AG04449 (cell line): ENCODE measurements at places on chromosomes 13 and 19.

DNA sequence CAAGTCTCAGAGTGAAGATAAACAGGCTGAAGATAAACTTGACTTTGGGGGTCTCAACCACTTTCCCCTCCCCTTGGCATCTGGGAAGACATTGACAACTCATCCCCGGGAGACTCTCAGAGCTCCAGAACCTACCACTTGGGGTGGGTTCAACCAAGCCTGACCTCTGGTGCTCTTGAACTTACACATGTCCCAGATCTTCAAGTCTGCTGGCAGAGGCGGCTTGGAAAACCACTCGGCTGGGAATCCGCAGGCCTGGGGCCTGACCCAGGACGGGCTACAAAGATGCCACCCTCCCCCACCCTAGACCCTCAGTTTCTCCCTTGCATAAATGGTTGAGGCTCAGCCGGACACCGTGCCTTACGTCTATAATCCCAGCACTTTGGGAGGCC lies 512 bp downstream of the LRRC8E start:
- no peak for DNase-seq

DNA sequence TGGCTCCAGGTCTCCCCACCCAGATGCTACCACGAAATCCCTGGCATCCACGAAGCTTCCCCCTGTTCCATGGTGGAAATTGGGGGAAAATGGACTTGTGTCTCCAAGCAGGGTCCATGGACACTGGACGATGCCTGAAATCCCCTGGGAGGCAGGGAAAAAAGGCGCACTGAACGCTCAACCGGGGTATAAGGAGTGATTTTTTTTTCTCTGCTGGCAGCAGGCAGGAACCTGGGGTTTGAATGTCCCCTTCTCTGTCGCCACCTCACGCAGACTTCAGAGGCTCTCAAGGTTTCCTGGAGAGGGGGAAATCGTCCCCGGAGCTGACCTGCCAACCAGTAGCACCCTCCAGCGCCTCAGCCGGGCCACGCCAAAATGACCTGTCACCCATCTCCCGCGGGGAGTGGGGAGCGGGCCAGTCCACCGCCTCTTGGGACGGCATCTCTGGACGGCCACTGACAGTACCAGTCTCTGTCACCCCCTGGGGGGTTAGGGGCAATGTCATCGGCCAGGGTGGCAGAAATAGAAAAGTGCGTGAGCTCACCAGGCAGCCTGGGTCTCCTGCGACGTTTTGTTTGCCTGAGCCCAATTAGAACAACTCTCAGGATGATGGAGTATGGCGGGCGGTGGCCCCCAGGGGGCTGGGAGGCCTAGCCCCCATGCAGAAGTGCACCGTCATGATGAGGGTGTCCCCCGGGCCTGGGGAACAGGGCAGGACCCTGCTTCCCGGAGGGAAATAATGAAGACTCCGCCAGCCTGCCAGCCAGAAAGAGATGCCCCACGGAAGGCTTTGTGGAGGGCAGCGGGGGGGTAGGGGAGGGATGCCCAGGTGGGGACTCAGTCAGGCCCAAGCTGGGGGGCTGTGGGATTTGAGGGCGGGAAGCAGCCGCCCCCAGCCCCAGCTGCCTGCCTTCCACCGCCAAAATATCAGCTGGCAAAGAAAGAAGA lies 2.6 kb downstream of the PTPRS start:
- DNase-seq, result no peak

DNA sequence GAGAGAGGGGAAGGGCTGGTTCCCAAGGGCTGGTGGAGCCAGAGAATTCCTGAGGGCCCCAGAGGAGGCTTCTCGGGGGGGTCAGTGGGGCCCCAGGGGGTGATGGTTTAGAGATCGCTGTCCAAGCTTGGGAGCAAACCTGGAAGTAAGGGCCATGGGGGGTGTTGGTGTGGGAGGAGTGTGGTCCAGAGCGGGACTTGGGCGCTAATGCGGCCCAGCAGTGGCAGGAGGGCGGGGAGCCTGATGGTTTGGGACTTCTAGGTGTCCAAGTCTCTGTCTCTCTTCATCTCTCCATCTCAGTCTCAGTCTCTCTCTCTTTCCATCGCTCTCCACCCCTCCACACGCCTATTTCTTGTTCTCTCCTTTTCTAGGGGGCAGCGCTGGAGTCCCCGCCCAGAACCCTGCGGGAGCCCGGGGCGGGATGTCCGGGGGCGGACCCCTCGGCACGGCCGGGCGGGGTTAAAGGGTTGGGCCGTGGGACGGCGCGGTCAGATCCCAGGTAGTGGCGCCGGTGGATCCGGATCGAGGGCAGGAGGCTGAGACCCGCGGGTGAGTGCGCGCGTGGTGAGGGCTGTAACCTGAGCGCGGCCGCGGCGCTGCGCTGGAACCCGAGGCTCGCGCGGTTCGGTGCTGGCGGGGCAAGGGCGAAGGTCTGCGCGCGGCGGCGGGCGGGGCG lies at the start of gene CYP4F22:
Gene CYP4F22, plus strand, starts transcription at position 491 of the 676 bp plus-strand sequence. CDS start 16,812 bp downstream, outside the sequence.
- DNase-seq, result no peak

DNA sequence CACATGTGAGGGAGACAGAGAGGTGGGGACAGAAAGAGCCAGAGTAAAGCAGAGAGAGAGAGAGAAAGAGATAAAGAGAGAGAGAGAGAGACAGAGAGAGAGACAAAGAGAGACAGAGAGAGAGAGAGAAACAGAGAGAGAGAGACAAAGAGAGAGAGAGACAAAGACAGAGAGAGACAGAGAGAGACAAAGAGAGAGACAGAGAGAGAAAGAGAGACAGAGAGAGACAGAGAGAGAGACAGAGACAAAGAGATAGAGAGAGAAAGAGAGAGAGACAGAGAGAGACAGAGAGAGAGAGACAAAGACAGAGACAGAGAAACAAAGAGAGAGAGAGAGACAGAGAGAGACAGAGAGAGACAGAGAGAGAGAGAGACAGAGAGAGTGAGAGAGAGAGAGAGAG lies 4.2 kb upstream of the TTYH1 start:
- DNase-seq, result no peak

DNA sequence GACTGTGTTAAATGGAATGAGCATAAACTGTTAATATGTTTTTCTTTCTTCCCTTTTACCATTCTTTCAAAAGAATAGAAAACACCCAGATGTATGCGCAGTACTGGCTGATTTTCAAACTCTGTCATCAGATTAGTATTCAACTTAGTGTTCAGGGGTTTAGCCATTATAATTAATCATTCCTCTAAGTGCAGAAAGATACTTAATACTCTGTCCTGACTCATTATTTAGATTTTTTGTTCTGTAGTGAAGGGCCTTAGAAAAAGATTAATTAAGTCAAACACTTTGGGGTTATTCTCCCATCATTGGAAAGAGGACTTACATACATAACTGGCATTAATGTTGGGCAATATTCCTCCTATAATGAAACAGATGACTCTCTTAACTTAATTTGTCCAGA lies 1316.7 kb upstream of the SLC10A2 start:
- no peak for DNase-seq

DNA sequence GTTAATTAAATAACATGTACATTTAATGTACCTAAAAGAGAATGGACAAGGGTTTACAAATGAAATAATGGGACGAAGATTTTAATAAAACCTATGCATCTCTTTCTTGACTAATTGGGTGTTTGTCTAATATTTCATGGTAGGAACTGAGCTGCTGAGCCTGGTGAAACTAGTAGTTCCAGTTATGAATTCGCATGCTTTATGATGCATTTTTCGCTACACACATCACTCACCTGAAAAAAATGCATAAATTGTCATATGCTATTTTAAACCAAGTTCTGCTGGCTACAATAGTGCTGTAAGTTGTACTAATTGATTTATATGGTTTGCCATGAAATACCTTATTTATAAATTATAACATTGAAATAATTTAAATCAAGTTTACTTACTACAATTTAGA lies 806.8 kb upstream of the SLITRK5 start:
- DNase-seq, result no peak

DNA sequence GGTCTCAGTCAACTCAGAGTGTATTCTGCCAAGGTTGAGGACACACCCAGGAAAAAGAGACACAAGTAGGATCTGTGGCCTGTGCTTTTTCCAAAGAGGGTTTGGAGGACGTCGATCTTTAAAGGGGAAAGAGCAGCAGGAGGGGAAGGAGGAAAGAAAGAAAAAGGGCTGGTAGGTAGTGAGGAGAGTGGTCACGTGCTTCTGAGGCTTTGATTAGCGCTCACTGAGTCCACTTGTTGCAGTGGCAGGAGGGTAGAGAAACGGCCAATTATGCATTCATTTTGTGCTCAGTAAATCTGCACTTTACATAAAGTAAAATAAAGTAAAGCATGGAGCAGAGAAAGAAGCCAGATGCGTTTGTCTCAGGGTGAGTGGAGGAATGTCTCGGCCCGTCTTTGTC lies 126.0 kb upstream of the VSTM2B start:
- DNase-seq, result no peak

- no peak for DNase-seq
Observed at GRCh38 chr19:45391346-45391745, 13.5 kb downstream of the PPP1R13L start.

GRCh38 chr13:92994056-92994455 lies 232.6 kb upstream of the GPC6 start:
- no peak for DNase-seq

- DNase-seq, result no peak
Observed at GRCh38 chr13:113631341-113632095, 26.5 kb downstream of the ATP4B start.

GRCh38 chr13:76813891-76814290 lies 72.3 kb downstream of the KCTD12 start:
- no peak for DNase-seq

- DNase-seq, result no peak
Observed at GRCh38 chr13:76654263-76654662, 231.9 kb downstream of the KCTD12 start.

- DNase-seq, result no peak
Observed at GRCh38 chr19:45908956-45909355, 5.6 kb downstream of the NANOS2 start.

DNA sequence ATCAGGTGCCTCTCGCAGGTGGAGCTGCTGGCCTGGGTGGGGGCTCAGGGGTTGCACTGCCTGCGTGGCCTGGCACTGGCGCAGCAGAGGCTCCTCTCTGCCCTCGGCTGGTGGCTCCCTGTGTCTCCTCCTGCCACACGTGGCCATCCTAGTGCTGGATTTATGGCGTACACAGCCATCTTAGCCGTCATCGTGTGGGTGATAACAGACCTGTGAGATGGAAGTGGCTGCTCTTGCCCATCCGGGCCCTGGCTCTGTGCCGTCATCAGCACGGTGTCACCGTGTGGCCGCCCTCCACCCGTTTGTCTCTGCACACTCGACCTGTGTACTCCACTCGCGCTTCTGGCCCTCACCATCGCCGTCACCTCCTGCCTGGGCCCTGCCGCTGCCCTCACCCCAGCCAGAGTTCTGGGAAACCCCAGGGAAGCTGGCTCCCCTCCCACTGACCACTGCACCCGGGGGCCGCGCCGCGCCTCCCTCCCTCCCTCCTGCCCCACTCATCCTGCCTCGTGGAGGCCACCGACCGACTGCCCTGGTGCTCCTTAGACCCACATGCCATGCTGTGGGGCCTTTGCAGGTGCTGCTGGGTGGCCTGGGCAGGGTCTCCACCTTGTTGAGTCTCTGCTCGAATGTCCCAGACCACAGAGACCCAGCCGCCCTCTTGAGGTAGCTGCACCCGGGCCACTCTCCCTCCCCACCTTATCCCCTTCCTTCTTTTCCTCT lies 29.5 kb downstream of the TMEM255B start:
- DNase-seq, result no peak

DNA sequence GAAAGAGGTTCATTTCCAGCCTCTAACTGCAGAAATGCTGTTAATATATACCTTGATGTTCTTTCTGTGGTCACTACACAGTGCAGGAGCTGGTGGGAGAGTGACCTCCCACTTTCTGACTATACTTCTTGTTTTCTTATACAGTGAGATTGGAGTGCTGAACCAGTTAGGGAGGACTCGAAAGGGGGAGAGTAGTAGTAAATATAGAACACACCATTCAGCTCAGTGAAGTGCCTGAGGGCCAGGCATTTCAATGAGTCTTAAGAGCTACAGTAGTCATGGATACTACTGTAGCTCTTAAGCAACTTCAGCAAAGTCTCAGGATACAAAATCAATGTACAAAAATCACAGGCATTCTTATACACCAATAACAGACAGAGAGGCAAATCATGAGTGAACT lies 372.9 kb downstream of the MTUS2 start:
- DNase-seq, result no peak
